ENCODE measurements at places on chromosomes 6 and 20. TPM values are rescaled to one million over a fixed set of nuclear protein-coding genes. Genes with fewer than 3 reads are reported as not detected.

Gene PACRG
- not detected for total RNA-seq

DNA sequence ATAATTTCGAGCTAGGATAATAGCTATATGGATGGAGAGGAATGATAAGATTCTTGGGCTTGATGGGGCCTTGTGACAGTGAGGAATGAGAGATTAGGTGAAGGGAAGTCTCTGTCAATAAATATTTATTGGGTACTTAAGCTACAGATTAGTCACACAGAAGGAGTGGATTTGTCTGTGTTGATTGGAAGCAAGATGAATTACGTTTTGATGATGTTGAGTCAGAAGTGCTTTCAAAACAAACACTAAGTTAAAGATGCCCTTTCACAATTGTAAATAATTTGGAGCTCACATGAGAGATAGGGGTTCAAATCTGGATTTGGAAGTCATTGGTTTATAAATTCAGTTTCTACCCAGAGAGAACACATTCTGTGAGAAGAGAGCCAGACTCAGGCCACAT is 834.2 kb downstream of the KIF16B start:
- no peak for ATAC-seq

DNA sequence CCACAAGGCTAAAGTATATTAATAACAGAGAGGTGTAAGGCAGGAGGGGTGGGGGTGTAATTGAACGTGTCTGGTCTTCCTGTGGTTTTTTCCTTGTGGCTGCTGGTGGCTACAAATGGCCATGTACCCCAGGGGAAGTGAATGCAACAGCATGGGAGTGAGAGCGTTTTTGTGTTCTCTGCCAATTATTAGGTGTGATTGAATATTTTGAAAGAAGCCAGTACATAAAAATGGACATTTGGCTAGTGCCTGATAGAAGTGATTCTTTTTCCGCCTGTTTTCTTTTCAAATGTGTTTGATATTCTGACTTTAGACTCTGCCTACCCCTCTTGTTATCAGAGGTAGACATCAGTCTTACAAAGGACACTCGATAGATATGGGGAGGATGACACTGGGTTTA is 141.3 kb downstream of the PRL start:
- ATAC-seq, result no peak

- peak; percentile 68 for ATAC-seq
Measured at GRCh38 chr6:14750059-14750661, 495.7 kb upstream of the JARID2 start.

Gene CFAP206
- total RNA-seq, result 0.17 TPM

DNA sequence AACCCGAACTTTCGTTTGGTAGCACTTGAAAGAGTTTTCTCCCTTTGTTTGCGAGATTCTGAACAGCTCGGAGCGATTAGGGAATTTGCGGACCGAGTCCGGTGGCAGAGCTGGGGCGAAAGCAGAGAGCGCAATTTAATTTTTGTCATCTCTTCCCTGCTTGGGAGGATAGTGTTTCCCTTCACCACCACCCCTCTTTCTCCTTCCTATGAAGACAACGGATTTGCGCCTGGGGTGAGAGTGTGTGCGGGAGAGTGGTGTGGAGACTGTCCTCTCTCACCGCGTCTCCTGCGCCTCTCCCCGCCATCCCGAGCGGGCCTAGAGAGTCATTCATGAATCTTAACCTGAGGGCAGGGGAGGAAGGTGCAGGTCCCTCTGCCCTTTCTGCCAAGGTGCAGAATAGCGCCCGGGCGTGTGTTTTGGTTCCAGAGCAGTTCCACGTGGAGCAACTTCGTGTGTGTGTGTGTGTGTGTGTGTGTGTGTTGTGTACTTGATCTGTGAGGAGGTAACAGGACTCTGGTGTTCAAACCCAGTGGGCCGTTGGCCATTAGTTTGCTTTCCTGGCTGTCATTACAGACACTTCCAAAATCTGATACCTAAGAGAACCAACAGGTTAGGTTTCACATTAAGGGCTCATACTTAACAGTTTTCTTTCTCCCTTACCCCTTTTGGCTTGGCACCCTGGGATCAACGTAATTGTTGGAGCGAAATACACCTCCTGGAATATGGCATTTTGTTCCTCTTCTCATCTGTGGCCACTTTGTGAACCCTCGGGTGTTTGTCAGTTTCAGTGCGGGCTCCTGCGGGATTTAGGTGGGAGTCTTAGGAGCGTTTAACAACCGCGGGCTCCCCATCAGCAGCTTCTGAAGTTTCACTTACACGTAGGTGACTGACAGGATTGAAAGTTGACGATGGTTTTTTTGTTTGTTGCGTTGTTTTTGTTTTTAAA is 1.8 kb downstream of the EYA4 start:
- ATAC-seq, result peak; percentile 36

GRCh38 chr20:47358672-47359529 is 2.4 kb upstream of the ZMYND8 start:
- ATAC-seq, result peak; percentile 40

- no peak for ATAC-seq
Measured at GRCh38 chr6:41153992-41154625, at the start of gene TREML1. Gene TREML1, minus strand, starts transcription at chr6:41154347. Its CDS starts 59 bp downstream, at chr6:41154288.

Gene LAMA2
- 1.3 TPM for total RNA-seq

- no peak for ATAC-seq
Measured at GRCh38 chr6:133985970-133986369, 32.9 kb downstream of the TBPL1 start.

- no peak for ATAC-seq
Measured at GRCh38 chr6:134047673-134048072, 4.8 kb downstream of the SLC2A12 start.

DNA sequence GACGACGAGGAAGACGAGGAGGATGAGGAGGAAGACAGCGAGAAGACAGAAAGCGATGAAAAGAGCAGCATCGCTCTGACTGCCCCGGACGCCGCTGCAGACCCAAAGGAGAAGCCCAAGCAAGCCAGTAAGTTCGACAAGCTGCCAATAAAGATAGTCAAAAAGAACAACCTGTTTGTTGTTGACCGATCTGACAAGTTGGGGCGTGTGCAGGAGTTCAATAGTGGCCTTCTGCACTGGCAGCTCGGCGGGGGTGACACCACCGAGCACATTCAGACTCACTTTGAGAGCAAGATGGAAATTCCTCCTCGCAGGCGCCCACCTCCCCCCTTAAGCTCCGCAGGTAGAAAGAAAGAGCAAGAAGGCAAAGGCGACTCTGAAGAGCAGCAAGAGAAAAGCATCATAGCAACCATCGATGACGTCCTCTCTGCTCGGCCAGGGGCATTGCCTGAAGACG is 116.9 kb downstream of the TMEM242 start:
- no peak for ATAC-seq

Gene C20orf141
- total RNA-seq, result 0.67 TPM

GRCh38 chr20:48483334-48484066 is 344.3 kb downstream of the PREX1 start:
- ATAC-seq, result no peak

DNA sequence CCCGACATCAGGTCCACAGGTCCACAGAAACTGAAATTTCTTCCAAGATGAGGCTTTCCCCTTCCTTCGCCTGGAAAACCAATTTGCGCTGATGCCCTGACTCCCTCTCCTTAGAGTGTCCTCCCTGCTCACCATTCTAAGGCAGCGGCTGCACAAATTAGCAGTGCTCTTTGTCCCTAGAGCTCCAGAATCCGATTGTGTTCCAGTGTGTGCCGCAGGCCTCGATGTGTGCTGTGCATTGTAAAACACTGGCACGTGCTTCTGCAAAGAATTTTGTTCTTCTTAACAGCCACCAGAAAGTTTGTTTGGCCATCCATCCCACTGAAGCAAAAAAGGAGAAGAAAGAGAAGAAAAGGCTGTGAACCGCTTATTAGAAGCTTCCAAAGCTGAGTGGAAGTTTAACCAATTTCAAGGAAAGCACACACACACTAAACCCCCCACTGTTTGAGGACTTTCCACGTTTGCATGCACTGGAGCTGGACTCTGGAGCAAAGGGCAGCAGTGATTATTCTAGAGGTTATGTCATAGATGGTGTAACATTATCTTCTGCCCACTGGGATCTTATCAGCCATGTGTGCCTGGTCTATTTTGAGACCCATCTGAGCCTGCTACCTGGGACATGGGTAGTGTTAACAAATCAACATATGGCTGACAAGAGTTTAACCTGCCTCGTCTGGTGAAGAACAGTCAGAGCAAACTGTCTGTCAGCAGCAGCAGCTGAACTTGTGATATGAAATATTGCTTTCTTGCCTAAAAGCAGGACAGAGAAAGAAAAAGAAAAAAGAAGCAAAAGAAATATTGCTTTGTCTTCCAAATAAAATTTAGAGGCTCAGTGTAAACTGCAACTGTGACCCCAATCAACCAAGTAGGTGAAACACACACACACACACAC is 64.9 kb upstream of the RREB1 start:
- ATAC-seq, result no peak

Gene MMS22L
- total RNA-seq, result 2.9 TPM

GRCh38 chr20:24006626-24007025 is 18.0 kb upstream of the GGTLC1 start:
- ATAC-seq, result peak; percentile 40

- no peak for ATAC-seq
Measured at GRCh38 chr6:41943456-41943855, 1.8 kb upstream of the CCND3 start.

Data from motor neuron (in vitro differentiated cells).